Left lung (tissue), 14 donors: ENCODE measurements at places on chromosomes 7 and 10. TPM values are rescaled to one million over a fixed set of nuclear protein-coding genes. Genes with fewer than 3 reads are reported as not detected.

DNA sequence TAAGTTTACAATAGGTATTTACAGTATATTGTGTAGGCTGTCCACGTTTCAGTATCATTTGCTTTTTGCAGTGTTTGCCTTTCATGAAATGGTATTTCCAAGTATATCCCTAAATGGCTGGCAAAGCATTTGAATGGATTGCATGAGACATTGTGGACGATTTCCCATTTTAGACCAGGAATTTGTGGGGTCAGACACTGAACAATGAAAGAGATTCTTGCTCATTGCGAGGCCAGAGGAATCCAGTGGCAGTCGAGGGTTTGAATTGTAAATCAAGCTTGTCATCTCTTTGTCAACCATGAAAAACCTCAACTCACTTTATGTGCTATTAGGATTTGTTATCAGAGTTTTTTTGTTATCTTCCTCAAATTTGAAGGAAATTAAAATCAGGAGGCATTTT is 70.8 kb downstream of the CREB5 start:
- DNase-seq: no peak

PPP1R17 gene
- polyA plus RNA-seq: not detected

FAM25G gene
- not detected for polyA plus RNA-seq

LIPF gene
- not detected for polyA plus RNA-seq

- no peak for DNase-seq
Observed at GRCh38 chr7:6116211-6116610, 85.0 kb downstream of the ANKRD61 start.

MET gene
- 34.3 TPM for polyA plus RNA-seq
